Activated CD8-positive, alpha-beta memory T cell treated with anti-CD3 and anti-CD28 coated beads for 24 hours (primary cell): ENCODE measurements at places on chromosomes 13 and 19.

- no peak for DNase-seq
Observed at GRCh38 chr13:45341799-45342500, 967 bp upstream of the TPT1 start.

- no peak for DNase-seq
Observed at GRCh38 chr13:84651705-84652104, 769.4 kb upstream of the SLITRK1 start.

DNA sequence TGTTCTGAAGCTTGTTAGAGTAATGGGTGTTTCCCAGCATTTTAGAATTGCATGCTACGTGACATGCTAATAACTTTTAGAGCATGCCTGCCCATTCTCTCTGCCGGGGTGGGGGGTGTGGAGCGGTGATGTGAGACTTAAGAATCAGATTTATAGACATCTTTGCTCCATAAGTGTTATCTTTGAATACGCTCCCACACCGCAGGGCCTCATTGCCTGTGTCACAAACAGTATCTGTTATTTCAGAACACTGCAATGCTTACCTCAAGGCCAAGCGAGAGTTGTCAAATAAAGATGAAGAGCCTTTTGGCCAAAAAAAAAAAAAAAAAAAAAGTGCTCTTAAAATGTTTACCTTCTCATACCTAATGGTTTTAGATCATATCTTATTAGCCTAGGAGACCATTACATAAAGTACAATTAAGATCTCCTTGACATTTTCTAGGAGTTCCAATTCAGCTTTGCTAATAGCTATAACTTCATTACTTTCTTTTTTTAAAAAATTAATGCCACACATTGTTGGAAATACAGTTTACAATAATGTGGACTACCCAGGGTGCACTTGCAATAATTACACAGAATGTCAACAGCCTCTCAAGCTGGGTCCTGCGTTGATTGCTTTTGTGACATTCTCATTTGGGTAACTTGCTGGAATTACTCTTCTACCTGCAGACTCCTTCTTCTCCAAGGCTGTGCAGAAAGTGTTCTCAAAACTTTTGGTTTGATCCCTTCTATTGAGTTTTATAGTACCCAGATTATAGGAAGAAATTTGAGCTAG, 525.3 kb downstream of the KLF12 start:
- DNase-seq, result no peak

DNA sequence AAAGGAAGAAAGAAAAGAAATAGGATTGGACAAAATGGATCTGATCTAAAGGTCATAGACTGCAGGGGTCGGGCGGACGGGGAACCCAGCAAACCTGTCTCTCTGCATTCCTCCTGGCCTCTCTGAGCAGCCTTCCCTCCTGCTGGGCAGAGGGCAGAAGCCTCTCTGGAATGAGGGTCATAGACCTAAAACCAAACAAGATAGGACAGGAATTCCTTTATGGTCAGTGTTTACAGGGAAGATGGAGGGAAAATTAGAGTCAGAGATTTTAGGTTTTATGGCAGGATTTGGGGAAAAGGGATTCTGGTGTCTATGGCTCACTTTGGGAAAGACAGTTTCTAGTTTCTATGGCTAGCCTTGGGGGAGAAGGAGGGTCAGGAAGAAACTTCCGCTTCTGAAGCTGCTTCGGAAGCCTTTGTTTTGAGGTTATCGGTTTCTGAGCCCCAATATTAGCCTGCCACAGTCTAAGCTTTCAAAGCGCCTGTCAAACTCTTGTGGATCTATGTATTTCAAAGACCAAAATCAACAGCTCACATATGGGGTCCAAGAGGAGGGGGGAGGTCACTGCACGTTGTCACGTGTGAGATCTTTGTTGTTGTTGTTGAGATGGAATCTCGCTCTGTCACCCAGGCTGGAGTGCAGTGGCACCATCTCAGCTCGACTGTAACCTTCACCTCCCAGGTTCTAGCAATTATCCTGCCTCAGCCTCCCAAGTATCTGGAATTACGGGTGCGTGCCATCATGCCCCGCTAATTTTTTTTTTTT, 18.9 kb upstream of the DPRX start:
- no peak for DNase-seq

DNA sequence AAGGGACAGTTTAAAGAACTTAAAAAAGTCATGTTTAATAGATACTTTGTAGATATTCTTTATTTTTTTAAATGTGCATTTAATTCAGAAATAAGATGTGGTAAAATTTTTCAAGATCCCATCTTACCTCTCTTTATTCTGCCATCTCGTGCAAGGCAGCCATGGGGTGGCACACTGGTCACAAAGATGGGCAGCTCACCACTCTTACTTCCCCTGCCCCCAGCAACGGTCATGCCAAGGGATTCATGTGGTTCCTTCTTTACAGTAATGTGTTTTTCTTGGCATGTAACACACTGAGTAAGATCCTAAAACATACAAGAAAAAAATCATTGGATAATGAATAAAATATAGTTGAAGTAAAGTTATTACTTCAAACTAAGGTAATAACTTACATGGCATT, 64.2 kb downstream of the LNX2 start:
- no peak for DNase-seq

DNA sequence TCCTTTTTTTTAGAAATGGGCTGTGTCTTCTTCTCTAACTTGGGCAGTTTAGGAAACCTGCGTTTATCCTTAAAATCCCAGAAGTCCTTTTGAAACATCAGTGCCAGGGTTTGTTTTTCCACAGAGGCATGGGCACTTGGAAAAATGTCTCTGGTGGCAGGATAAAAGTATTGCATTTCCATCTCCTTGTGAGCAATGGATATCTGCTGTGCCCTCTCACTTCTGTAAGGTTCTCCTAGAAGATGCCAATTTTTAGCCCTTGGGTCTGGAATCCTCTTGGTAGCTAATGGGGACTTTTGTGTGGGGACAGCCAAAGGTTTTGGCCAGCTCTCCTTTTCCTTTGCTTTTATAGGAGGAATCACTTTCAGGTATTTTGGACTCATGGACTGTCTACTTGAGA, 21.0 kb downstream of the WDR87 start:
- DNase-seq, result no peak
